ENCODE measurements at places on chromosomes 3 and 15. TPM values are rescaled to one million over a fixed set of nuclear protein-coding genes. Genes with fewer than 3 reads are reported as not detected.

DNA sequence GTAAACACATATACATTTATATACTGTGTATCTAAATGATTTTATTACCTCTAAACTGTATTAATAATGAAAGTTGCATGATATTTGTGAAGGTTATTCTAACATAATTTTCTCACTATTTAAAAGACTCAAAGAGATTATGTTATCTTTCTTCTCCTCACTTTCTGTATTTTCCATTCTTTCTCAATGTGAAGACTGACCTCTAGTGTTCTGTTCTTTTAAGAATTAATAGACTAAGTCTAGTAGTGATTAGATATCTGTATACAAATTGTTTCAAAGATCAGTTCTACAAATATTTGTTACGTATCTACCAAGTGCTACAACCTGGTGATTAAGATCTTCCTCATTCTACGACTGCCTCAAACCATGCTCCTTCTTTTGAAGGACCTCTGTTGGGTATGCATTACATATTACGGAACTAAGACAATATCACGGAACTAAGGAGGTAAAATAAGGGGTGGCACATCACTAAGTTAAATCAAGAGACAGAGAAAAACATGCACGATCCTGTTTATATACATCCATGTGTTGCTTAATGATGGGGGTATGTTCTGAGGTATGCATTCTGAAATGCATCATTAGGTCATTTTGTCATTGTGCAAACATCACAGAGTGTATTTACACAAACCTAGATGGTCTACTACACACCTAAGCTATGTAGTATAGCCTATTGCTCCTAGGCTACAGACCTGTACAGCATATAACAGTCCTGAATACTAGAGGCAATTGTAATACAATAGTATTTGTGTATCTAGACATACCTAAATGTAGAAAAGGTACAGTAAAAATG lies 161.5 kb upstream of the KBTBD8 start:
- ATAC-seq: no peak

MCF2L2 gene
- 0.72 TPM for total RNA-seq

DNA sequence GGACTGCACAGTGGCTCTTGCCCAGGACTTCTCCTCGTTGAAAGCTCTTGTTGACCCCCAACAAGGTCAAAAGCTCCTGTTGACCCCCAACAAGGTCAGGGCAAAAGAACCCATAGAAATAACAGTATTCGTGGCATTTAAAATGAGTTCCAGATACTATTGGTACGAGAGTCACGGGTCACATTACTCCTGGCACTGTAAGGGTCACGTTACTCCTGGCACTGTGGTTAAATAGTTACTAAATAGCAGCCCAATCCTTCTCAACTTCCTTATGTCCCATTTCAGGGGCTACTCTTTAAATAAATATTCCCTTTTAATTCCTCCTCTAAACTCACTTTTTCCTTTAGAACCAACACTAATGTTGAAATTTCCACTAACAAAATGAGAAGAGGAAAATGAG lies 18.2 kb upstream of the ADCY5 start:
- no peak for ATAC-seq

- no peak for ATAC-seq
Observed at GRCh38 chr3:179765396-179765795, 112.6 kb downstream of the USP13 start.

- ATAC-seq: no peak
Observed at GRCh38 chr3:109275702-109276293, 40.5 kb downstream of the DPPA2 start.

ZMYND10 gene
- 0.64 TPM for total RNA-seq

DNA sequence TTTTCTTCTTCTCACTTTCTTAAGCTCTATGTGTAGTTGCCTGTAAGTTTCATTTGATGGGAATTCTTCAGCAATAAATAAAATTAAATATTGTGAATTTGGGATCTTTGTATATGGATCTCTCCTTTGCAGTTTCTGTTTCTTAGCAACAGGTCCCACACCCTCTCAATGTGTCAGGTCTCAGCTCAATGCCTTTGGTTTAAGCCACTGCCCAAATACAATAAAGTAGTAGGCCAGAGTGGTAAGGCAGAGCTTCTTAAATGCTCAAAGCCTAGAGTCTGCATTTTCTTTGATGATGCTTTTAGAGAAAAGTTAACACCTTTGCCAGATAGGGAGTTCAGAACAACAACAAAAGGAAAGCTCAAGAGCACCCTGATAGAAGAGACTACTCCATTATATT lies 343.7 kb downstream of the NSUN3 start:
- ATAC-seq: no peak

RTP3 gene
- total RNA-seq: not detected

GRCh38 chr15:61518191-61518950 lies 289.3 kb upstream of the RORA start:
- no peak for ATAC-seq

Measured in esophagus mucosa (tissue), 1 donor.